ENCODE measurements at places on chromosomes 2 and 18.

- no peak for DNase-seq
Measured at GRCh38 chr2:85066874-85067351, 66.3 kb upstream of the TCF7L1 start.

DNA sequence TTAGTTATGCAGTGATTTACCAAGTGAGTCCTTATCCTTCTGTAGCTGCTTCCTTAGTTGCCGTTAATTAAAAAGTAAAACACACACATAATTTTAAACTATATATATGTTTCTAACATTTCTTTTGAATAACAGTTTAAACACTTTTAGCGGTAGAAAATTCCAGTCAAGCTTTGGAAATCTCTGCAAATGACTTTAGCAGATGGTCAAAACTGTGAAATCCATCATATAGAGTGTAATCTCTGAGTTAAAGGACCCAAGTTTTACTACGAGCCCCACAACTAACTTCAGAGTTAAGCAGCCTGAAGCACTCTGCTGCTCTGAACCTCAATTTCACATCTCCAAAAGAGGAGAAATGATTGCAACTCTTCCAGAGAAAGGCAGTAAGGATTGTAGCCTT is 96.2 kb downstream of the FTCDNL1 start:
- DNase-seq = no peak

DNA sequence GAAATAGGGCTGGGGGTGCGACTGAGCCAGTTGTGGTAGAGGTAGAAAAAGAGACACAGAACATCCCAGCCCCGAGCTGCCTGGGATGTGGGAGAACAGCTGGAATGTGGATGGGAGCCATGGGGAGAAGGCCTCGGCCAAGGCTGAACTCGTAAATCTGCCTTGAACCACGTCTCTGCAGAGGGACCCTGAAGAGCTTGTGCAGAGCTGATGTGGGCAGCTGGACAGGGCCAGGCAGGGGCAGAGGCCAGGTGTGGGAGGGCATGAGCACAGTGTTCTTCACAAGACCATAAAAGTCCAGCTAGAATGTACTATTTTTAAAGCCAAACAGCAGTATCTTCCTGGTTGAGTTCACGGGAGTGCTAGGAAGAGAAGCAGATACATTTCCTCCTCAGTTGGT is 5.7 kb downstream of the TCF23 start:
- DNase-seq = no peak

GRCh38 chr2:191864628-191865374 is 17.9 kb upstream of the CAVIN2 start:
- no peak for DNase-seq
